NCI-H345 (cell line): ENCODE measurements at places on chromosomes 11 and 22.

- no peak for DNase-seq
Observed at GRCh38 chr22:44458044-44459020, 39.7 kb downstream of the RTL6 start.

DNA sequence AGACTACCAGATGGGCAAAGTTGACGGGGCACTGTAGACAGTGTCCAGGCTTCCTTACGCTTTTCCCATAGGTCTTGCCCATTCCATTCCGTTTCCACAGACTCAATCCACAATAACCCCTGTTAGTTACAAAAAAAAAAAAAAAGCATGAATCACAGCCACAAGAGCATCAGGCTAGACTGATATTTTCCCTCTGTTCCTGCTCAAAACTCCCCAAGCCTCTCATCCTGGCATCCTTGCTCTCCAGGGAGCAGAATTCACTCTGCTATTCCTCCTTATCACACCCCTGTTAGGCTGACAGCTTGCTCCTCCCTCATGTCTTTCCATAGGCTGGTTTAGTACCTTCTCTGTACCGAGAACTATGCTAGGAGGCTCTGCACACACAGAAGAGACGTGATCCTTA lies 42.2 kb downstream of the TMEM123 start:
- no peak for DNase-seq

DNA sequence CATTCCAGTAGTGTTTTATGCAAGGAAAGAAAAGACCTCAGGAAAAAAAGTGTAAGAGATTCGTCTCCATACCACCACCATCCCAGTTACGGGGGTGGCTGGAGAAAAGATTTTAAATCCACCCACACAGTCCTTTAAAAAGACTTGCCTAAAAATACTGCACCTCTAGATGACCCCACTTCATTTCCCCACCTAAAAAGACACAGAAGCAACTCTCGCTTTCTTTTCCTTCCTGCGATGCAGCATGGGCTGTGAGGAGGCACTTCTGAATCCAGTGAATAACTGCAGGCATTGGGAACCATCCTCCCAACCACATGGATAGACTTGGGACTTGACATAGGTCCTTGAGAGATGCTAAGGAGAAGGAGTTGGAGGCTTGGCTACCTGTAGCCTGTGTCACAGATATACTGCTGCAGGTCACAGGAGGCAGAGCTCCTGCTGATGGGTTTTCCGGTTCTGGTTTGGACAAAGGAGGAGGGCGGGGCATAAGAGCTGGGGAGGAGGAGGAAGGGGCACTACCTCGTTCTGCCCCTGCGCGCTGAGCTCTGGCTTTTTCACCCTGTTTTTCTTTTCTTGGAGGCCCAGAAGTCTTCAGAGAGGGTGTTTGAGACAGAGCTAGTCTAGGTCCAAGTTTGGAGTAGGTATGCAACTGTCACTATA lies 285.9 kb downstream of the NTM start:
- no peak for DNase-seq

DNA sequence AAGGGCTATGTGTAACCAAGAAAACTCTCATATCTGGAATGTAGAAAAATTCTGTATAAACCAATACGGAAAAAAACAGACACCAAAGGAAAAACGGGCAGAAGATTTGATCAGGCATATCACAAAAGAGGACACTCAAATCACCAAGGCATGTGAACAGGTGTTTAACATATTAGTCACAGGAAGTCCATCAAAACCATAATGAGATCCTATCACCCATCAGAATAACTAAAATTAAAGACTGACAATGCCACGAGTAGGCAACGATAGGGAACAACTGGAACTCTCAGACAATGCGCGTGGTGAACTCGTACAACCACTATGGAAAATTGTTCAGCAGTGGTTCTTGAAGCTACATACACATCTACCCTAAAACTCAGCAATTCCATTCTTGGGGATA lies 94.5 kb downstream of the MICAL3 start:
- no peak for DNase-seq

DNA sequence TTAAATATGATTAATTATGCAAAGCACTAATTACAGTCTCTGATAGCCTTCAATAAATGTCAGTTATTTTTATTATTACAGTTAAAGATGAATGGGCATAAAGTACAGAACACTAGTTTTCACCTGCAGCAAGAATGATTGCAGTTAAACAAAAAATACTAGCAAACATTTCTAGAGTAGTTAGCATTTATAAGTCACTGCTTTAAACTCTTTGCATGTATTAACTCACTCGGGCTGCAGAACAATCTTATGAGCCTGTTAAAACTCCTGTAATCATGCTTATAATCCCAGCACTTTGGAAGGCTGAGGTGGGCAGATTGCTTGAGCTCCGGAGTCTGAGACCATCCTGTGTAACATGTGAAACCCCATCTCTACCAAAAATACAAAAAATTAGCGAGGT lies 14.8 kb downstream of the OR51B4 start:
- DNase-seq, result no peak

DNA sequence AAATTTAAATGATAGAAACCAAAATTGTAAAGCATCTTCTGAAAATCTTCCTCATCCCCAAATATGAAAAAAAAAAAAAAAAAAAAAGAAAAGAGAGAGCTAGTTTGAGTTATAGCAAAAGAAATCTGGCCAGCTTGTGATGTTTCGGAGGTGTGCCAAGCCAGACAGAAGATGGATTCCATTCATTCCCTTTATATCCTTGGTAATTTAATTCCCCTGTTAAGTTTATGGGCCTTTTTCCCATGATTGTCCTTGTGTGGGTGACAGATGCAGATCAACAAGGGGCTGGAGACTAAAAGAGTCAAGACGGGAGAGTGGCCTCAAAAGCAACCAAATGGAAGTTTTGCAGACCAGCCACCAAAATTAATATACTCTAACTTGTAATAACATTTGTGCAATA lies 47.6 kb upstream of the PARVA start:
- DNase-seq, result no peak

GRCh38 chr11:63999349-64000025 lies 13.2 kb downstream of the OTUB1 start:
- DNase-seq, result peak; percentile 87

DNA sequence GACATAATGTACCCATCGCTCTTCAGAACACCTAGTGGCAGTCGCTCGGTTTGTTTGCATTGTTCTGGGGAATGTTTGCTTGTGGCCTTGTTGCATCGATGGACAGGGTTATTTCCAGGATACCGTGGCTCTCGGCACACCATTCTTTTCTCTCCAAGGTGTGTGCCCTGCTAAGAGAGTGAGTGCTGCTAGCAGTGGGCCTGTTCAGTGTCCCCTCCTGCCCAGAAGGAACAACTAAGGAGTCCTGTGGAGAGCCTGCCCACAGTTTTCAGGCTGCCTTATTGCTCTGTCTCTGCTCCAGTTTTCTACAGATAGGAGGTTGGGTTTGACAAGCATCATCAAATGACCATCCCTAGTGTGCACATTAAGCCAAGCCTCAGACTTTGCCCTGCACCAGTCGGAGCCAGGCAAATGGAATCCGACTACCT lies 1.4 kb downstream of the CRY2 start:
- no peak for DNase-seq

GRCh38 chr11:19602891-19603290 lies 109.7 kb upstream of the NAV2 start:
- no peak for DNase-seq

- no peak for DNase-seq
Observed at GRCh38 chr22:37589636-37590035, 9.7 kb upstream of the LGALS2 start.

DNA sequence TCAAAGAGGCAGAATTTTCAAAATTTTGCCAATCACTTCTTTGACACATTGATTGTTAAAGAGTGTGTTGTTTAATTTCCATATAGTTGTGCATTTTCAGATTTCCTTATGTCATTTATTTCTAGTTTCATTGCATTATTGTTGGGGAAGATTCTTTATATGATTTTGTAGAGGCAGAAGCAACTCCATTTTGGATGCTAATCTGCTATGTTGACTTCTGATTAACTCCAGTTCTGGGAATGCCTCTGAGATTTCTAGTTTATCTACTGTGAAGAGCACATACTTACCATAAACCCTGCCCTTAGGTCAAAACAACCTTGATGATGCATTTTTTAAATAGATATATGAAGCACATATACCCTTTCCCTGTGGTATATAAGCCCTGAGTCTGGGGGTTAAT lies 29.5 kb upstream of the ZBED5 start:
- DNase-seq, result no peak

- no peak for DNase-seq
Observed at GRCh38 chr11:111364503-111364902, 14.6 kb downstream of the POU2AF1 start.

- no peak for DNase-seq
Observed at GRCh38 chr22:26700886-26701285, 43.5 kb downstream of the MIAT start.

GRCh38 chr22:22176929-22177616 lies 67.5 kb upstream of the VPREB1 start:
- no peak for DNase-seq

- DNase-seq, result no peak
Observed at GRCh38 chr11:3950996-3951660, 95.7 kb downstream of the STIM1 start.

- no peak for DNase-seq
Observed at GRCh38 chr11:64933213-64933934, 2.3 kb downstream of the GPHA2 start.
